ENCODE measurements at places on chromosomes 13 and 19. TPM values are rescaled to one million over a fixed set of nuclear protein-coding genes. Genes with fewer than 3 reads are reported as not detected.

DNA sequence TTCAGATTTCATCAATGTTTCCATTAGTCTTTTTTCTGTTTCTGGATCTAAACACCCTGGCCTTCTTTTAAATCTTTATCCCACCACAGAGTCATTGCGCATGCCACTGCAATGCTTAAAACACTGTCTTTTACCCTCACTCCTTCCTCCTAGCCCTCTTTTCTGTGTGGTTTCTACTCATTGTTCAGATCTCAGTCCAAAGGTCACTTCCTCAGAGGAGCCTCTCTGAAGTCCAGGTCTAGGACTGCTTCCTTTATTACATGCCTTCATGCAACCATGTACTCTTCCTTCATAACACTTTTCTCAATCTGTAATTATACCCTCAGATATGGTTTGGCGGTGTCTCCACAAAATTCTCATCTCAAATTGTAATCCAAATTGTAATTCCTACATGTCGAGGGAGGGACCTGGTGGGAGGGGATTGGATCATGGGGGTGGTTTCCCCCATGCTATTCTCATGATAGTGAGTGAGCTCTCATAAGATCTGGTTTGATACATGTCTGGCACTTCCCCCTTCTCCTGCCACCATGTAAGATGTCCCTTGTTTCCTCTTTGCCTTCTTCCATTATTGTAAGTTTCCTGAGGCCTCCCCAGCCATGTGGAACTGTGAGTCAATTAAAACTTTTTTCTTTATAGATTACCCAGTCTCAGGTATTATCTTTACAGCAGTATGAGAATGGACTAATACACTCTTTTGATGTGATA is 808.9 kb downstream of the DIAPH3 start:
- no peaks in the 10 kb centered on the region for H3K36me3 ChIP-seq
- H3K27me3 ChIP-seq: no peaks in the 10 kb centered on the region
- no peaks in the 10 kb centered on the region for H3K4me1 ChIP-seq
- H3K27ac ChIP-seq: no peak overlapping the region
- no peak overlapping the region for H3K4me3 ChIP-seq

Gene VSTM1
- total RNA-seq: not detected

DNA sequence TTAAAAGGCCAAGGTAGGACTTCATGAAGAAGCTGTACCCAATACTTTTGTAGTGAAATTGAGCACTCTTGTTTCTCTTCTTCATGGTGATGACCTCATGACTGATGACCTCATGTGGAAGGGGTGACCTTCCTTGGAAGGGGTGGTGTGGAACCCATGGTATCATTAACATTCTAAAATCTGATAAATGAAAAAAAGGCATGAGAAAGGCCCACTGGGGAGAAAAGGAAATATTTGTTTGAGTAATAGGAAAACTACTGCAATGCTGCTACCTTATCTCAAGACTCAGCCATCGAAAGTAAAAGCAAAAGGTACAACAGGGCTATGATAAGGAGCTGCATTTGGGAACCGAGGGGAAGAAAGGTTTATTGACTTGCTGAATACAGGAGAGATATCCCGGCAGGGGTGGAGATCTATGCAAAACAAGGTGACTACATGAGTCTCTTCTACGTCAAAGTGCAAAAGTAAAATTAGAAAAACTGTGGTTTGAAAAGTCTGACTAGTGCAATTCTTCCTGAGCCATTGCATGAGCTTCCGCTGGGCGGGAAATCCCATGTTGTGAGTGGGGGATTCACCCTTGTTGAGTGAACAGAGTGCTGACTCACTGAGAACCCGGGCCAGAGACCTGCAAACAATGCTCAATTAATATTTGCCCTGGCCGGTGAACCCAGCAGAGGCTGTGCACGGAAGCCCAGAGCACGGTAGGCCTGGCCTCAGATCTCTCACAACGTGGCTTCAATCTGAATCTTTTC is 138.9 kb upstream of the RFC3 start:
- peak; percentile 66 for ATAC-seq
- no peak overlapping the region for H3K4me3 ChIP-seq
- no peaks in the 10 kb centered on the region for H3K36me3 ChIP-seq
- H3K27ac ChIP-seq: peak overlapping the region; percentile 19
- H3K4me1 ChIP-seq: no peaks in the 10 kb centered on the region

Gene ZNF491
- total RNA-seq: 3.2 TPM

DNA sequence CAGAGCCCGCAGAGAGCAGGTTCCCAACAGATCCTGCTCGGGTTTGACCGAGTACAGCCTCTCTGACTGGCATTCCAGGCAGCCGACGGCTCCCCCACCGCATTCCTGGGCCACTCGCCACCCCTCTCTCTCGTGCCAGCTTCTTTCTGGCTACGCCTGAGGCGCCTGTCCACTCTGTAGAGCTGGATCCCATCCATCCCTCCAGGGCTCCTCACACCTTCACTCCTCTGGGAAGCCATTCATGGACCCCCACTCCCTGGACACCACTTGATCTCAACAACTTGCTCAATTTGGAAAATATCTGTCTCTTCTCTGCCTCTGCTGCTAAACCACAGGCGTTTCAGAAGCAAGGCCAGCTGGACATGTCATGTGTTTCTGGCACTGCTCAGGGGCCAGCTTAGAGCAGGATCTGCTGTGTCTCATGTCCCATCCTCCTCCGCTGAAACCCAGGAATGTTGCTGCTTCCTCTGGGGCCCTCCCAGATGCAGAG is 30.6 kb upstream of the ATP1A3 start:
- no peaks in the 10 kb centered on the region for H3K27me3 ChIP-seq
- ATAC-seq: peak; percentile 82
- peak overlapping the region; percentile 44 for H3K27ac ChIP-seq
- peaks cover 21% of the 10 kb centered on the region for H3K4me1 ChIP-seq
- H3K36me3 ChIP-seq: peaks cover 49% of the 10 kb centered on the region

- no peaks in the 10 kb centered on the region for H3K36me3 ChIP-seq
- H3K27me3 ChIP-seq: no peaks in the 10 kb centered on the region
- H3K4me3 ChIP-seq: no peak overlapping the region
- peaks cover 6% of the 10 kb centered on the region for H3K4me1 ChIP-seq
- peak overlapping the region; percentile 0 for H3K27ac ChIP-seq
These were observed 11.1 kb downstream of the ZC3H4 start for GRCh38 chr19:47102346-47103060.

DNA sequence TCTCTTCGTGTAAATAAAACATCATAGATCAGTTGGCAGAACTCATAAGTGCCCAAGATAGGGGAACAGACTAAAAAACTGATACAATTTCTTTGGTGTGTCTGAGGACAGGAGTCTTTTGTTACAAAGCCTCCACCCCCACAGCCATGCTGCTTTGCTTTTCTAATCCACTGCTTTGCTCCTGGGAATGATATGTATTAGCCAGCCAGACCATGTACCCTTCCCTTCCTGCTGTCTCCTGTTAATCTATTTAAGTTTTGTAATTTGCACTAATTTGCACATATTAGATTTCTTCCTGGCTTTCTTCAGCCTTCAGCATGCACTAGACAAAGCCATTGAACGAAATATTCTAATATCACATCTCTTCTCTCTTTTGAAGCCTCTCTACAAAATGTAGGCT is 130.5 kb downstream of the MAB21L1 start:
- no peak overlapping the region for H3K27ac ChIP-seq
- ATAC-seq: no peak
- no peaks in the 10 kb centered on the region for H3K27me3 ChIP-seq
- no peak overlapping the region for H3K4me3 ChIP-seq
- no peaks in the 10 kb centered on the region for H3K4me1 ChIP-seq

Gene UPK1A
- total RNA-seq: not detected

DNA sequence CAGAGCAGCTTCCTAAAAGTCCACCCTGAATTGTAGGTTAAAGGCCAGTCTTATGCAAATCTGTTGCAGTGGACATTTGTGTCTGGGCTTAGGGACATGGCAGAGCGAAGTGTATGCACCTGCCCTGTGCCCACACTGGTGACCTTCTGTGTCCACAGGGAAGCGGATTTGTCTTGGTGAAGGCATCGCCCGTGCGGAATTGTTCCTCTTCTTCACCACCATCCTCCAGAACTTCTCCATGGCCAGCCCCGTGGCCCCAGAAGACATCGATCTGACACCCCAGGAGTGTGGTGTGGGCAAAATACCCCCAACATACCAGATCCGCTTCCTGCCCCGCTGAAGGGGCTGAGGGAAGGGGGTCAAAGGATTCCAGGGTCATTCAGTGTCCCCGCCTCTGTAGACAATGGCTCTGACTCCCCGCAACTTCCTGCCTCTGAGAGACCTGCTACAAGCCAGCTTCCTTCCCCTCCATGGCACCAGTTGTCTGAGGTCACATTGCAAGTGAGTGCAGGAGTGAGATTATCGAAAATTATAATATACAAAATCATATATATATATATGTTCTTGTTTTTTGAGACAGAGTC is 25.5 kb downstream of the CYP2B6 start:
- no peak overlapping the region for H3K27ac ChIP-seq
- no peak overlapping the region for H3K4me3 ChIP-seq
- peaks cover 48% of the 10 kb centered on the region for H3K27me3 ChIP-seq
- H3K4me1 ChIP-seq: no peaks in the 10 kb centered on the region
- ATAC-seq: no peak

- no peak overlapping the region for H3K4me3 ChIP-seq
- peak; percentile 57 for ATAC-seq
- peaks cover 73% of the 10 kb centered on the region for H3K36me3 ChIP-seq
- peak overlapping the region; percentile 36 for H3K27ac ChIP-seq
- H3K4me1 ChIP-seq: no peaks in the 10 kb centered on the region
- no peaks in the 10 kb centered on the region for H3K27me3 ChIP-seq
These were observed 2.2 kb downstream of the CAPS start for GRCh38 chr19:5916181-5916708.

DNA sequence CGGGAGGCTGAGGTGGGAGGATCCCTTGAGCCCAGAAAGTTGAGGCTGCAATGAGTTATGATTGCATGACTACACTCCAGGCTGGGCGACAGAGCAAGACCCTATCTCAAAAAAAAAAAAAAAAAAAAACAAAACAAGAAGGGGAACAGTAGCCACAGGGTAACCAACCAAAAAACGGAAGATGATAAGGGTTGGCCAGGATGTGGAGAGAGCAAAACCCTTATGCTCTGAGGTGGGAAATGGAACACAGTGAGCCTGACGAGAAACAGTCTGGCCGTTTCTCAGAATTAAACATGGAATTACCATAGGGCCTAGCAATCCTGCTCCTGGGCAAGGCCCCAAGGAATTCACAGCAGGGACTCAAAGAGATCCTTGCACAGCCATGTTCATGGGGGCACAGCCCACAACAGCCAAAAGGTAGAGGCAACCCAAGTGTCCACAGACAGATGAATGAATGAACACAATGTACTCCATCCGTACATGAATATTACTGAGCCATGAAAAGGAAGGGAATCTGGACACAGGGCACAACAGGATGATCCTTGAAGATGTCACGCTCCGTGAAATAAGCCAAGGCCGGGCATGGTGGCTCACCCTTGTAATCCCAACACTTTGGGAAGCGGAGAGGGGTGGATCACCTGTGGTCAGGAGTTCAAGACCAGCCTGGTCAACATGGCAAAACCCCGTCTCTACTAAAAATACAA is 11.3 kb downstream of the NMRK2 start:
- H3K27me3 ChIP-seq: no peaks in the 10 kb centered on the region
- no peak overlapping the region for H3K27ac ChIP-seq
- H3K4me1 ChIP-seq: peaks cover under 1% of the 10 kb centered on the region
- no peaks in the 10 kb centered on the region for H3K36me3 ChIP-seq
- ATAC-seq: no peak

DNA sequence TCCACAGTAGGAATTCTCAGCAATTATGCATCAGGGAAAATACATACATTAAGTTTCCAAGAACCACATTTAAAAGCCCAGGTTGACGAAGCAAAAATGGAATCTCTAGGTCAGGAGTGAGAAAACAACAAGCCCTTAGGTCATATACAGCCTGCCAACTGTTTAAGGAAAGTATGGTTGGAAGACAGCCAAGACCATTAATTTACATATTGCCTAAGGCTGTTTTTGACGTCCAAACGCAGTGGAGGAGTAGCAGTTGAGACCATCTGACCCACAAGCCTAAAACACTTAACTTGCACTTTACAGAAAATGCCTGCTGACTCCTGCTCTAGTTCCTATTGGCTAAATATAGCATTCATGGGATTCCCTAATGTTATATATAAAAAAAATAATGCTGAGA is 299.0 kb downstream of the ITGBL1 start:
- ATAC-seq: no peak
- H3K27me3 ChIP-seq: no peaks in the 10 kb centered on the region
- no peak overlapping the region for H3K4me3 ChIP-seq
- no peaks in the 10 kb centered on the region for H3K4me1 ChIP-seq

DNA sequence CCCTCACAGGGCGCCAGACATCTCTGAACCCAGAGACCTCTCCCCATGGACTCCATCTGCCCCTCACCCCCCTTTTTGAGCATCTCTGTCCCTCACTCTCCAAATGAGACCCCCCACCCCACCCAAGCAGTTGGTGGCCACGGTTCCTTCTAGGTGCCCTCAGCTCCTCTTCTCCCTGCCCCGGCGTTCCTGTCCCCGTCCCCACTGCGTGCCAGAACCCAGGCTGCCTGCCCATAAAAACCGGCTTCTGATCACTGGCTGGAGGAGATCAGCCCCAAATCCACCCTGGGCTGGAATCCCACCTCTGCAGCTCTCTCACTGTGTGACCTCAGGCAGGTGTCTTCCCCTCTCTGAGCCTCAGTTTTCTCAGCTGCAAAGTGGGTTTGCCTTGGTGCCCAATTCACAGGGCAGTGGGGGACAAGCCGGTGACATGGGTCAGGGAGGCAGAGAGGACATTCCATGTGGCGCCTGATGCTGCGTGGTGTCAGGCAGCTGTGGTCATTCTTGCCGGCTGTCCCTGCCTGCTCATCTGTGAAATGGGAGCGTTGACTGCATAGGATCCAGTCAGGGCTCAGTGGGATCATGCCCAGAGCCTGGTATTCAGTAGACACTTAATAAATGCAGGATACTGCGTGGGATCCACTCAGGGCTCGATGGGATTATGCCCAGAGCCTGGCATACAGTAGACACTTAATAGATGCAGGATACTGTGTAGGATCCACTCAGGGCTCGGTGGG is 25.5 kb downstream of the SMIM24 start:
- peaks cover 86% of the 10 kb centered on the region for H3K4me1 ChIP-seq
- no peaks in the 10 kb centered on the region for H3K36me3 ChIP-seq
- no peaks in the 10 kb centered on the region for H3K27me3 ChIP-seq
- H3K27ac ChIP-seq: no peak overlapping the region

GRCh38 chr19:5321851-5322681 is 18.5 kb downstream of the PTPRS start:
- H3K27me3 ChIP-seq: peaks cover 11% of the 10 kb centered on the region
- no peaks in the 10 kb centered on the region for H3K36me3 ChIP-seq
- H3K4me1 ChIP-seq: no peaks in the 10 kb centered on the region
- H3K27ac ChIP-seq: no peak overlapping the region

GRCh38 chr13:72570019-72570418 is 157.4 kb downstream of the MZT1 start:
- ATAC-seq: no peak
- H3K36me3 ChIP-seq: no peaks in the 10 kb centered on the region
- H3K4me1 ChIP-seq: no peaks in the 10 kb centered on the region
- H3K27ac ChIP-seq: no peak overlapping the region

GRCh38 chr13:107937848-107938247 is 277.5 kb downstream of the LIG4 start:
- no peak overlapping the region for H3K4me3 ChIP-seq
- no peak overlapping the region for H3K27ac ChIP-seq

GRCh38 chr13:110913322-110914080 is 1.4 kb downstream of the ANKRD10 start:
- H3K4me3 ChIP-seq: peak overlapping the region; percentile 74
- H3K4me1 ChIP-seq: peaks cover 65% of the 10 kb centered on the region
- H3K27ac ChIP-seq: peak overlapping the region; percentile 90
- no peaks in the 10 kb centered on the region for H3K36me3 ChIP-seq

Gene CBLC
- 1.0 TPM for total RNA-seq

Gene C19orf18
- 4.8 TPM for total RNA-seq

GRCh38 chr19:27652796-27653195 is 1560.2 kb downstream of the UQCRFS1 start:
- H3K4me3 ChIP-seq: no peak overlapping the region
- ATAC-seq: no peak
- H3K27ac ChIP-seq: no peak overlapping the region
- H3K36me3 ChIP-seq: no peaks in the 10 kb centered on the region
- H3K4me1 ChIP-seq: no peaks in the 10 kb centered on the region

Measured in gastroesophageal sphincter (tissue), 4 donors.